ENCODE measurements at places on chromosomes 3 and 15.
A peak's percentile ranks its signal among the peaks of the same experiment; 100 is the strongest.

GRCh38 chr3:122618614-122619013 lies 41.2 kb downstream of the PARP15 start:
- no peak for DNase-seq

DNA sequence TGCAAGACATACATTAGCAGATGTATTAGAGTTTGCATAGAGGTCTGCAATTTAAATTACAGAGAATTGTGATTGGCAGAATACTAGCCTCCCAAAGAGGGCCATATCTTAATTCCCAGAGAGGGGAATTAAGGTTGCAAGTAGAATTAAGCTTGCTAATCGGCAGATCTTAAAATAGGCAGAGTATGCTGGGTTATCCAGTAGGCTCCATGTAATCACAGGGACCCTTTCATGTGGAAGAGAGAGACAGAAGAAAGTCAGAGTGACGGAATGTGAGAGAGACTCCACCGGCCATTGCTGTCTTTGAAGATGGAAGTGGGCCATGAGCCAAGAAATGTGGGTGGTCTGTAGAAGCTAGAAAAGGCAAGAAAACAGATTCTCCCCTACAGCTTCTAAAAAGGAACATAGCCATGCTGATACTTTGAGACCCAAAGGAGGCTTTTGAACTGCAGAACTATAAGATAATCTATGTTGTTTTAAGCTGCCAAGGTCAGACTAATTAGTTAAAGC lies 38.8 kb downstream of the IMPG2 start:
- DNase-seq = no peak

DNA sequence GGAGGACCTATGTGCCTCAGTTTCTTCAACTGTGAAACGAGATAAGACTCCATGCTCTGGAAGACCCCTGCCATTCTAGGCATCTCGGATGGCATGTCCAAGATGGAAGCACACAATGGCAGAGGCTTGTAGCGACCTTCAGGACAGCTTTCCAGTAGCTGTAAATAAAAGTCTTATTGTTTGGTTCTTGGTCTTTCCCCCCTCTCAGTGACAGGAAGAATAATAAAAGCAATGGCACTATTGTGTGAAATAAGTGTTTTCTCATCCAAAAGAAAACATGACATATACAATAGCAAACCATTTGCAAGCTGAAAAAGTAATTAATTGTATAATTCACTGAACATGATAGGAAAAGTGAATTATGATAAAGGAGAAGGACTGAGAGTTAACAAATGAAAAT lies 32.5 kb upstream of the CD47 start:
- no peak for DNase-seq

GRCh38 chr15:55993111-55993803 lies at the start of gene NEDD4:
TSS of gene NEDD4 (minus strand) at chr15:55993612. CDS start at chr15:55993555, 57 bp downstream.
- peak; percentile 23 for DNase-seq

GRCh38 chr3:123332124-123332641 lies 116.7 kb downstream of the ADCY5 start:
- no peak for DNase-seq

GRCh38 chr3:180416111-180416594 lies 185.8 kb upstream of the TTC14 start:
- DNase-seq = no peak

GRCh38 chr3:172352786-172353185 lies 95.5 kb downstream of the GHSR start:
- no peak for DNase-seq

DNA sequence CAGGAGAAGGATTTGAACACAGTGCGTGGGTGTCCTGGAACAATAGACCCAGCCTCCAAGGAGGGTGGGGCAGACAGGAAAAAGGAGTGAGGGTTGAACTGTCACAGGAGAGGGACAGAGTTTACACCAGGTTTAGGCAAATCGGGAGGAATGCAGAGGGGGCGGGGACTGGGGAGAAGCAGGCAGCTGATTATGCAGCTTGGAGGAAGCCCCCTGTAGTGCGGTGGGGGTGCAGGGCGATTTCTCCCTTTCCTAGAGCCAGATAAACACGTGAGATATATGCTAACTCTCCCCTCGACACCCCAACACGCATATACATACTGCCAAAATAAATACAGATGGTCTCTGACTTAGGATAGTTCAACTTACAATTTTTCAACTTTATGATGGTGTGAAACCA lies 108.6 kb upstream of the PRR20G start:
- no peak for DNase-seq

GRCh38 chr3:42224658-42225421 lies 41.1 kb downstream of the CCK start:
- no peak for DNase-seq

DNA sequence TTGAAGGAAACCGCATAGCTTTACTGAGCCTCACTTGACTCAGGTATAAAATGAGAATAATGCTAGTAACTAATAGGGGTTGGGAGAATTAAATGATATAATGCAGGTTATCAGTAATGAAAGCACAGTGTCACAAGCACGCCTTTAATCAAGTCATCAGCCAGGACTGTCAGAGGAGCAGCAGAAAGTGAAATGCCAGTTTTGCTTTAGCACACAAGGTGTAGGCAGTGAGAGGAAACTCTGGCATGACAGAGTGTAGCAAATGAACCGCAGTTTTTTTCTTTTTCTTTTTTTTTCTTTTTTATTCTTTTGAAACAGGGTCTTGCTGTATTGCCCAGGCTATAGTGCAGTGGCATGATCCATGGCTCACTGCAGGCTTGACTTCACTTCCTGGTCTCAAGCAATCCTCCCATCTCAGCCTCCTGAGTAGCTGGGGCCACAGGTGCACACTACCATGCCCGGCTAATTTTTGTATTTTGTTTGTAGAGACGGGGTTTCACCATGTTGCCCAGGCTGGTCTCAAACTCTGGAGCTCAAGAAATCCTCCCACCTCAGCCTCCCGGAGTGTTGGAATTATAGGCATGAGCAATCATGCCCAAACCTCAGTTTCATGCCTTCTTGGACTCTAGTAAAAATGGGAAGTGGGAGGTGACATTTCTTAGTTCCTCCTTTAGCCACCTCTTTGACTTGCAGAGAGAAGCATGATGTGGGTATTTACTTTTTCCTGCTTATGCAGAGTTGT lies 9.7 kb upstream of the SCAANT1 start:
- DNase-seq = peak; percentile 71

- DNase-seq = no peak
Observed at GRCh38 chr3:122377975-122378374, 5.1 kb downstream of the MIX23 start.

DNA sequence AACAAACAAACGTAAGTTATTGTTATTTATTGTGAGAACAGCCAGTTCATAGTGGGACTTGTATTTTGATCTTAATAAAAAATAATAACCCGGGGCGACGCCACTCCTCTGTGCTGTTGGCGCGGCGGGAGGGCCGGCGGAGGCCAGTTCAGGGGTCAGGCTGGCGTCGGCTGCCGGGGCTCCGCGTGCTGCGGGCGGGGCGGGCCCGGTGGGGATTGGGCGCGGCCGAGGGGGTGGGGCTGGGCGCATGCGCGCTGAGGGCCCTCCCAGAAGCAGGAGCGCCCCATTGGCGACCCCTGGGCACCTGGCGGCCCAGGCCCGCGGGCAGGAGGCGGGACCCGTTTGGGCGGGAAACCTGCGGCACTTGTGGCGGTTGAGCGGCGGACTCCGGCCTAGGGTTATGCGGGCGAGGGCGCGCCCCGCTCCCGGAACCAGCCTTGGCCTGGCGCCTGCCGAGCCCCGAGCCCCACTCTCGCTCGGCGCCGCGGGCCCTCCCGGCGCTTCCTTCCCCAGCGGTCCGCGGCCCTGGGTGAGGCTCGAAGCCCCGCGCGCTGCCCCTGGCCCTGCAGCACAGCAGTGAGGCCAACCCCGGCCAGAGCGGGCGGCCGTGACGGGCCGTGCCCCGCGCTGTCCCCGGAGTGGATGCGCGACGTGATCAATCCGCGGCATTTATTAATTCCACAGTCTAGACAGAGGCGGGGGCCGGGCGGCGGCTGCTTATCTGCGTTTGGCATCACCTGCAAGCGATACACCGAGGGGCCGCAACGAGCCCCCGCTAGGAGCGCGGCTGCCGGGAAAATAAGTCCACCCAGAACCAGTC lies 6.0 kb downstream of the ISL2 start:
- no peak for DNase-seq

- no peak for DNase-seq
Observed at GRCh38 chr15:53080484-53080883, 290.3 kb upstream of the ONECUT1 start.

GRCh38 chr3:27553886-27554540 lies 69.8 kb upstream of the SLC4A7 start:
- no peak for DNase-seq

- peak; percentile 4 for DNase-seq
Observed at GRCh38 chr3:38805765-38806386, 10.1 kb downstream of the SCN10A start.

- DNase-seq = no peak
Observed at GRCh38 chr3:82276992-82277391, 515.5 kb upstream of the GBE1 start.

- DNase-seq = no peak
Observed at GRCh38 chr15:24832282-24832681, 122.5 kb upstream of the SNRPN start.

DNA sequence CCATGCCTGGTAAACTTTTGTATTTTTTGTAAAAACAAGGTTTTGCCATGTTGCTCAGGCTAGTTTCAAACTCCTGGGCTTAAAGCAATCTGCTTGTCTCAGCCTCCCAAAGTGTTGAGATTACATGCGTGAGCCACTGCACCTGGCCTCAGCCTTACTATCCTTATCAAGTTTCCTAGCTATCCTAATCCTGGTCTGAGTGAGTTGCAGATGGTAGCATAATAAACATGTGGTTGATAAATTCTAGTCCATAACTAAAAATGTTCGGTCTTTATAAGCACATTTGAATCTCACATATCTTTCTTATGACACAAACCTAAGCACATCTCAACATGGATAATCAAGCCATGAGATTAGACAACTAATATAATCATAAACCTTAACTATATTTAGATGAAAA lies 18.5 kb downstream of the NPHP3 start:
- no peak for DNase-seq

DNA sequence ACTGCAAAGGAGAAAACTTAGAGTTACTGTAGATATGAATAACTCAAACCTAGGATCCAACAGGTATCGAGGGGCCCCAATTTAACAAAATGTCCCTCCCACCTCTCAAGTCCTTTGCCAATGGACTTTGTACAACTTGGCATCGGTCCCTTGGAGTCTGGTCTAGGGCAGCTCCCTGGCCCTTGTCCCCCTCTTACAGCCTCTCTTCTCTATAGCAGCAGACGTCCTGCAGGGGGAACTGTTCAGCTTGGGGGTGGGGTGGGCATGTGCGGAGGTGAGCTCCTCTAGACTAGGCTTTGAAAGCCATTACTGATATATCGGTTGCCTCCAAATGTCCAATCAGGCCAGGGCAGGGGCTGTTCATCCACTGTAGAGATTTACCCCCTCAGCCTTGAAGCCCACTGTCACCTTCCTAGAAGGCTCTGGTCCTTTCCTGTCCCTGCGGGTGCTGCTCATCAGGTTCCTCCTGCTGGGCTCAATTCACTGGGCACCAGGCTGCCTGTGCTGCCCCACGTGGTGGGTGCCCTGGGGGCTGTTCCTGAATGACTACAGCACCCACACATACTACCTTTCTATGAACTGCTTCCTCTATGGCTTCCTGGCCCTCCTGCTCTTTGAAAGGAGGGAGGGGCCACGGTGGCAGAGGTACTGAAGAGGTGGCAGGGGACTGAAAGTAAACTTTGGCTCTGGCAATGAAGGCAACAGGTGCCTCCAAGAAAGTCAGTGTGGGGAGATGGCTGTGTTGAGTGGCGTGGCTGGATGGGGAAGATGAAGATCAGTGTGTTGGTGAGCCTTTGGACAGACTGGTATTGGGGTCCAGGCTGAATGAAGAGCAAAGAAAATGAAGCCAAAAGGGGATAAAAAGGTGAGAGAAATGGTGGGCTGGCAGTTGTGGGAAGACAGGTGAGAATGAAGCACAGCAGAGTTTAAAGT lies 78.8 kb upstream of the MEX3B start:
- no peak for DNase-seq

DNA sequence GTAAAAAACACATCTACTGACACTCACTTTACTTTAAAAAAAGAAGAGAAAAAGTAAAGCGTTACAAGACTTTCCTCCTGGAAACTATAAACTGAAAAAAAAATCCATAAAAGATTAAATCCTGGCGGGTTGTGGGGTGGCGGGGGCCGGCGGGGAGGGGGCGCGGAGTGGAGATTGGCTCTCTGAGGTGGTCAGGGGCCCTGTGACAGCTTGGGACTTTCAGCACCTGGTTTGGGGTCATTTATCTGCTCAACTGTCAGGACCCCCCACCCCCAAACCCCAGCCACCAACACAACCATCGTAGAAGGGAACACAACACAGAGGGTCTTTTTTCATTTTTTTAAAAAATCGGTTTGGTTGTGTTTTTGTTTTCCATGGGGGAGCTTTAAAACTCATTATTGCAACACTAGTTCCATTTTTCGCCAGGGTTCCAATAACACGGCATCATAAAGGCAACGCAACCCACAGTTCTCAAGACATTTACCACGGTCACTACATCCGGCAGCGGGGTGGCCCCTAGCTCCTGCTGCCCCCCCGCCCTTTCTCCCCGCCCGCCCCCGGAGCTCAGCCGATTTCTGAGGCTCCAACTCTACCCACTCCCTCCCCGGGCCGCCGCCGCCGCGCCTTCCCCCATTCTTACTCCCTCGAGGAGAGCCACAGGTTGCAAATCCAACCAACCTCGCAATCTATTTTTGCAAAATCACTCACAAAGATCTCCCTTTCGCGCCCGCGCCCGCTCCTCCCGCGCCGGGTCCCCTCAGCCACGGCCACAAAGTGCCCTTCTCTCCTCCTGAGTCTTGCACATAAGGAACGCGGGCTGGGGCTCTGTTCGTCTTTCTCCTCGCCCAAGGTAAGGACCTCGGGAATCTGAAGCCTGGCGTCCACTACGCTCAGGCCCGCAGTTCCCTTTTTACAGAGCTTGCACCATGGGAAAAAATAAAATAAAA lies 1.8 kb downstream of the BCL6 start:
- DNase-seq = no peak

GRCh38 chr15:27412415-27412814 lies 441.4 kb downstream of the GABRG3 start:
- no peak for DNase-seq

DNA sequence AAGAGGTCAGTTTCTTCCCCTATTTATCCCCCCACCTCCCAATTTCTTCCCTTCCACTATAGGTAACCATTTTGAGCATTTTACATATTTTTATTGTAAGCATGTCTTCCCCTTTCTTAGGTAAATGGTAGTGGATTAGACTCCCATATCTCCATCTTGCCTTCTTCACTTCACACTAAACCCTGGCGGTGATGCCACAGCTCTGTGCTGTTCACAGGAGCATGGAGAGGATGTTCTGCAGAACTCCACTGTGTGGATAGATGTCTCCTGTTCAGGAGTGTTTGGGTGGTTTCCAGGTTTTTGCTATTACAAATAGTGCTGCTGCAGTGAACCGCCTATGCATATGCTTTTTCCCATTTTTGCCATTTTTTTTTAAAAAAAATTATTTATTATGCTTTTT lies 182.7 kb downstream of the NSMCE3 start:
- no peak for DNase-seq

- DNase-seq = no peak
Observed at GRCh38 chr3:67558426-67558825, 96.0 kb downstream of the SUCLG2 start.
